Tibial nerve (tissue), 4 donors: ENCODE measurements at places on chromosomes 6 and 20.

DNA sequence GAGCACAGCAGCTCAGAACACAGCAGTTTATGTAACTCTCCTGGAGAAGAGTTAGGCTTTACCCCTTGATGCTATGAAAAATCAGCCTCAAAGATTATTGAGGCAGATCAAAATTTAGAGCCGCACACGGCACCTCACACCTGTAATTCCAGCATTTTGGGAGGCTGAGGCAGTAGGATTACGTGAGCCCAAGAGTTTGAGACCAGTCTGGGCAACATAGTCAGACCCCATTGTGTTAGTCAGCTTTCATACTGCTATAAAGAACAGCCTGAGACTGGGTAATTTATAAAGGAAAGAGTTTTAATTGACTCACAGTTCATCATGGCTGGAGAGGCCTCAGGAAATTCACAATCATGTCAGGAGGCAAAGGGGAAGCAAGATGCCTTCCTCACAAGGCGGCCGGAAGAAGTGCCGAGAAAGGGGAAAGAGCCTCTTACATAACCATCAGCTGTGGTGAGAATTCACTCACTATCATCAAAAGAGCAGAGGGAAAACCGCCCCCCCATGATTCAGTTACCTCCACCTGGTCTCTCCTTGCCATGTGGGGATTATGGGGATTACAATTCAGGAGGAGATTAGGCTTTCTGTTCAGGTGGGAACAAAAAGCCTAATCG lies 87.7 kb downstream of the SGK1 start:
- no peak for DNase-seq

DNA sequence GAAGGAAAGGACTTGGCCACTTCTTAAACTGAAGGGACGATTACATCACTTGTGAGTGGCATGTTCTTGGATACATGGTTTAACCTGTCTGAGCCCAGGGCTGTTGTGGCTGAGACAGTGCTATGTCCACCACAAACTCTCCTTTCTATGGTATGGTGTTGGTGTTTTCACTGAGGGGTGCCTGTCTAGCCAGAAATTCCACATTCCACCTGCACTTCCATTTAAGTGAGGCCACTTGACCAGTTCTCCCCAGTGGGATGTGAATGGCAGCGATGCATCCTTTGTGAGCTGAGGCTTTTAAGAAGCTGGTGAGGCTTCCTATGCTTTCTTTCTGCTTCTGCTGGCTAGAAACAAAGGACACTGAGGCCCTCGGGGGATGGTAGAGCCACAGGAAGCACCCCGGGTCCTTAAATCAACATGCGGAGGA lies 151.4 kb upstream of the CHD6 start:
- no peak for DNase-seq

DNA sequence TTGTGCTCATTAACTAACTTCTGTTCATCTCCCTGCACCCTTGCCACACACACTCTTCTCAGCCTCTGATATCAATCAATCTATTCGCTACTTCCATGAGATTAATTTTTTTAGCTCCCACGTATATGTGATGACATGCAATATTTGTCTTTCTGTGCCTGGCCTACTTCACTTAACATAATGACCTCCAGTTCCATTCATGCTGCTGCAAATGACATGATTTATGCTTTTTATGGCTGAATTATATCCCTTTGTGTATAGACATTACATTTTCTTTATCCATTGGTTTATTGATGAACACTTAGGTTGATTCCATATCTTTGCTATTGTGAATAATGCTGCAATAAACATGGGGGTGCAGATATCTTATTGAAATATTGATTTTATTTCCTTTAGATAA lies 50.8 kb upstream of the SPTLC3 start:
- DNase-seq, result no peak

DNA sequence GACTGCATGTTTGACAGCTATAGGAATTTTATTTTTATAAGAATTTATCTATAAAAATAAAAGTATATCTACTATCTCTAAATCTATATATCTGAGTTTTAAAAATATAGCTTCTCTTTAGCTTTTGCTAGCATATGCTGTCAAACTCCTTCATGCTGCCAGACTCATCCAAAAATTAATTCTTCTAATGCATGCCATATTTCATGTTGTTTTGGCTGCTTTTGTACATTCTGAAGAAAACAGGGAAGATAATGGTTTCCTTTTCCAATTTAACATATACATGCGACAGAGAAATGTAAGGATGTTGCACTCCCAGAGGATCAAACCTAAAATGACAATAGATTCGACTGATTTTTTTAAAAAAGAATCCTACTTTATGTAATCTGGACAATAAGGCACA lies 577.2 kb upstream of the FLRT3 start:
- no peak for DNase-seq

GRCh38 chr20:19712721-19713260 lies 45.3 kb upstream of the RIN2 start:
- no peak for DNase-seq

- no peak for DNase-seq
These were observed 32.3 kb upstream of the TAGAP start for GRCh38 chr6:159077123-159077522.

DNA sequence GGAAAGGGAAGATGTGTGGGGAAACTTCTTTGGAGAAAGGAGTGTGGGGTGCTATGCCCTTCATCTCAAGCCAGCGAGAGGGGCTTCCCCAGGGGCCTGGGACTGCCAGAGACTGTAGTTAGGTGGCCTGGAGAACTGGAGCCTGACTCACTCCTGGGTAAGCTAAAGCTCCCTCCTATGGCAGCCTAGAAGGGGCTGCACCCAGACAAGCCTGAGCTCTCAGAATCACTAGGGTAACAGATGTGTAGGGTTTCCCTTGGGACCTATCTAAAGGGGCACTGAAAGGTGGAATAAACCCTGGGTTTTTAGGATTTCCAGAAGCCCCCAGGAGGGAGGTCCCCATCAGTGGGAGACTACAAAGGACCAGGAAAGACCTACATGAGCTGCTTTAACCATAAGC lies 1.6 kb upstream of the ARMC2 start:
- DNase-seq, result no peak

- no peak for DNase-seq
These were observed 777 bp downstream of the SRSF6 start for GRCh38 chr20:43458422-43458924.

DNA sequence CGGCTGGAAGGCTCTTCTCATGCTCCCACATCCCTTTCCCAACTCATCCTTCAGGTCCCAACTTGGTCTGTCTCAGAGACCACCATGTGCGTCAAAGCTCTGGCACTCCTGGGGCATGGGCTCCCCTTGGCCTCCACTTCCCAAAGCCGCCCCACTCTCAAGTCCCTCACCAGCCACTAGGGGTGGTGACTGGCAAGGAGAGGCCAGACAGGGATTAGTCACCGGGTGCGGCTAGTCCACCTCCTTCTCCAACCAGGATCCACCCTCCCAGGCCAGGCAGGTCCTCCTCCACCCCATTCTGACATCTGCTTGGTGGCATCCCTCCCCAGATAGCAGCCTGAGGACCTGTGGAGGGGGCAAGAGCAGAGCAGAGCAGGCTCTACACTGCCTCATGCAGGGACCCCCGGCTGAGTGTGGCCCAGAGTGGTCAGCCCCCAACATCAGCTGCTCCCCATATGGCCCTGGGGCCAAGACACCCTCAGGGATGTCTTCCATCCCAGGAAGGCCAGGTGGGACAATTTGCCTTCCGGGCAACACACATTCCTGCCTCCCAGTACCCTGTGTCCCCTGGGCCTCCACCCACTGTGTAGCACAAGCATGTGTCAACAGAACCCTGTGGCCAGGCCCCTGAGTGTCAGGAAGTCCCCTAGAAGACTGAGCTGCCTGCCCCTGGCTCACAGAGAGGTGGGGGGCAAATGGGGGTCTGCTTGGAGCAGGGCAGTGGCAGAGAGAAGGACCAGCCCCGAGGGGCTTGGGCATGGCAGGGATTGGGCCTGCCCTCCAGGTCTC lies 29.2 kb downstream of the YTHDF1 start:
- no peak for DNase-seq

DNA sequence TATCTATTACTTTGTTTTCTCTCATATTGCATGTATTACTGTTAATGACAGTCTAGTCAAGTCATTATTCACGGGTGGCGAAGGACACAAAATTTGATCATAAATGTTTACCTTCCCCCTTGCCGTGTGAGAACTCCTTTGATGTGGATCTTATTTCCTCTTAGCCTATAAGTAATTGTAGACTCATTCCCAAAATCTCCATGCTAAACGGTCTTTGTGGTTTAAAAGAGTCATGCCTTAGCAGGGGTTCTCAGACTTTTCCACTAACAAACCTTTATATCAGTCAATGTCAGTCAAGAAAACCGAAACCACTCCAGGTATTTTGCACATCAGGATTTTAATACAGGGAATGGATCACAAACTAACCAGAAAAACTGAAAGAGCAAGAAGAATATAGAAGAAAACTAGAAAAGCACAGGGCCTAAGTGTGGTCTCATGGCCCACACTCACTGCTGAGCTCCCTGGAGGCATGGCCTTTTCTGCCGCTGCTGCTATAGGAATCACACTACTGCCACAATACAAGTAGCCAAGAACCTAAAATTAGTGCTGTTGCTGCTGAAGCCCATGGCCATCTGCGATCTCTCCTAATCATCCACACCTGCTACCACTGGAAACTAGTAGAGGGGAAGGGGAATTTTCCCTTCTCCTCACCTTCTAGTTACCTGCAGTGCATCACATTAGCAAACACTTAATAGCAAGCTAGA lies 186.0 kb upstream of the POU3F2 start:
- no peak for DNase-seq

DNA sequence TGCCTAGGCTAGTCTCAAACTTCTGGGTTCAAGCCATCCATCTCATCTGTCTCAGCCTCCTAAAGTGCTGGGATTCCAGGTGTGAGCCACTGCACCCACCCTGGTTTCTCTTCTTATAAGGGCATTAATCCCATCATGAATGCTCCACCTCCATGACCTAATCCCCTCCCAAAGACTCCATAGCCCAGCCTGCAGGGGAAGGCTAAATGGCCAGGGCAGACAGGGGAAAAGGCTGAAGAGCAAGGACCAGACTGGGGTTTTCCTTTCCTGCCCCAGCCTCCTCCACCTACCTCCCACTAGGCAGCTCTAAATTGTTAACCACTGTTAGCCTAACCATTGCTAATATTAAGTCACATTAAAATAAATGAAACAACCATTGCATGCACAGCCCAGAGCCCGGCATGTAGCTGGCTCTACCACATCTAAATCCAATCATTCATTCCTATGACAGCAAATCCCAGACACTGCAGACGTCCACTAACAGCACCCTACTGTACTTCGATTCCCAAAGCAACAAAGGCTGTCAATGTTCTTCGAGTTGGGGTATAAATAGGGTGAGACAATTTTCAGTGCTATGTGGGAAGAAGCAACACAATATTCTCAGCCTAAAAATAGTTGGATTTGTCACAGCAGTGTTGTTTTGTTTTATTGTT lies 243.2 kb upstream of the ARID1B start:
- no peak for DNase-seq

DNA sequence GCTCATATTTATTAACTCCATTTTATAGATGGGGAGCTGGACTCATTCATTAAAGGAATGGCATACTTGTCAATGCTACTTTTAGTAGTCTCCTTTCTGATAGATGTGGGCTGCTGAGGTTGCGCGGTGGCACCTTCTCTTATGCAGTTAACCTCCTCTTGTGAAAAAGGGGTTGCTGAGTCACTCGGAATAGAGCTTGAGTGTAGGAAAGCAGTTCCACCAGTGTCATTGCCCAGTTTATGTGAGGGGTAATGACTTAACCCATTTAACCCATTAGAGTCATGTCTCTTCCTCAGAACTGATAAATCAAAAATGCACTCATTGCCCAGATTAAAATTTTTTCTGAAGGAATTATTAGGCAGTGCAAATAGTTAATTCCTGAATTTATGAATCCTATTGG lies 6.3 kb downstream of the MAPK14 start:
- DNase-seq, result no peak

DNA sequence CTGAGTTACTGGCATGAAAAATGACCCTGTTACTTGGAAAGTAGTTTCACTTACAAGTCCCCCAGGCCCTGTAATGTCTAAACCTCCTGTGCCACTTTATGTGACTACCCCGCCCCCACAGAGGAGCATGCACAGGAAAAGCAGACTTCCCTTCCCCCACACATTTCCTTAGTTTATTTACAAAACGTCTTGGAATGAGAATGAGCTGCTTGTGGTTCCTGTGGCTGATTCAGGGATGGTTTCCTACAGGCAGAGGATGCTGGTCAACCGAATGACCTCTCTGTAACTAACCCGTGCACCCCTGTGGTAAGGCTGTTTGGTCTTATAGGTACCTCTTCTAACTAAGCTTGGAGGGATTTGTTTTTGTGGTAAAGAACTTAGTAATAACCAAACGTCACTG lies 28.5 kb downstream of the RSPO3 start:
- DNase-seq, result no peak

GRCh38 chr20:45098103-45098773 lies 2.7 kb downstream of the KCNS1 start:
- DNase-seq, result no peak

DNA sequence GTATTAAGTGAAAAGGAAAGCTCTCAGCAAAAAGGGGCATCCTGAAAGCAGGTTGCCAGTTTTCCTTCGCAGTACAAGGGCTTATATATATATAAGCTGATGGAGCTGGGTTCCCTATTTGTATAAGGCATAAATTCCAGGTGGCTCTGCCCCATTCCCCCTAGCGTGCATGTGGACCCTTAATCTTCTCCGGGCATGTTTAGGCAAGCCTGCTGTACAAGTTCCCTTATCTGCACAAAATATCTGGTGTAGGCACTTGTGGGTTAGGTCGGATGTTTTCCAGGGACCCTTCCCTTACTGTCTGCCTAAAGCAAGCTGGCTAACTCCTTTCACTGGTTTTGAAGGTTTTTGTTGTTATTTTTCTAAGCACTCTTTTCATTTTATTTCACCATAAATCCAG lies 140.7 kb downstream of the FUT9 start:
- no peak for DNase-seq

GRCh38 chr6:96465321-96465903 lies 56.2 kb upstream of the UFL1 start:
- DNase-seq, result no peak

- no peak for DNase-seq
These were observed 587.2 kb downstream of the EPM2A start for GRCh38 chr6:145147981-145148749.

- no peak for DNase-seq
These were observed 82.7 kb upstream of the DUSP22 start for GRCh38 chr6:209432-210103.

GRCh38 chr20:22248051-22248667 lies 336.2 kb downstream of the FOXA2 start:
- DNase-seq, result peak; percentile 33

GRCh38 chr20:22282696-22283095 lies 301.7 kb downstream of the FOXA2 start:
- DNase-seq, result no peak

- DNase-seq, result no peak
These were observed 46.7 kb downstream of the RNGTT start for GRCh38 chr6:88916615-88917208.
